ENCODE measurements at places on chromosomes 7 and 10.

- no peak for DNase-seq
These were observed 5.4 kb downstream of the NYAP1 start for GRCh38 chr7:100489121-100489520.

DNA sequence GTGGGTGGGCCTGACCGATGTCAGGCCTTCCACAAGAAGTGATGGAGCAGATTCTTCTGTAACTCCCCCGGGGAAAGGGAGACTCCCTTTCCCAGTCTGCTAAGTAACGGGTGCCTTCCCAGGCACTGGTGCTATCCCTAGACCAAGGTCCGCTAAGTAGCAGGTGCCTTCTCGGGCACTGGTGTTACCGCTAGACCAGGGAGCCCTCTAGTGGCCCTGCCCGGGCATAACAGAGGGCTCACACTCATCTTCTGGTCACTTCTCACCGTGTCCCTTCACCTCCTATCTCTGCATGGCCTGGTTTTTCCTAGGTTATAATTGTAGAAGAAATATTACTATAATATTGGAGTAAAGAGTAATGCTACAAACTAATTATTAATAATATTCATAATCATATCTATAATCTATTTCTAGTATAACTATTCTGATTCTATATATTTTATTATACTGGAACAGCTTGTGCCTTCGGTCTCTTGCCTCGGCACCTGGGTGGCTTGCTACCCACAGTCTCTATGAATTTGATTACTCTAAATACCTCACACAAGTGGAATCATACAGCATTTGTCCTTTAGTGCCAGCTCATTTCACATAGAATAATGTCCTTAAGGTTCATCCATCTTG lies 1378.7 kb downstream of the XPNPEP1 start:
- DNase-seq, result no peak

DNA sequence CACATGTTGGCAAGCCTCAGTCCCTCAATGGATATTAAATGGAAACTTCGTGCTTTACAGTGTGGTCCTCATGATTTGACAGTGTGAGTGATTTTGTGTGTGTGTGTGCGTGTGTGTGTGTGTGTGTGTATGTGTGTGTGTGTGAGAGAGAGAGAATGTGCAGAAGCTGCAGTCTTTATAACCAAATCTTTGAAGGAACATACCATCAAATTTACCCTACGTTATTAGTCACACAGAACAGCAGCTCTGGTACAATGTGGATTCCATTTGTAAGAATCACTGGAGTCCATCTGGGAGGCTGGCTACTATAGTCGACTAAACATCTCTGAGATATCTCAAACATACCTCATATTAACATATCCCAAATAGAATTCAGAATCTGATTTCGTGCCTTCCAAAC lies 928.0 kb upstream of the POT1 start:
- DNase-seq, result no peak

GRCh38 chr10:69340695-69341094 lies 62.4 kb downstream of the HK1 start:
- no peak for DNase-seq

DNA sequence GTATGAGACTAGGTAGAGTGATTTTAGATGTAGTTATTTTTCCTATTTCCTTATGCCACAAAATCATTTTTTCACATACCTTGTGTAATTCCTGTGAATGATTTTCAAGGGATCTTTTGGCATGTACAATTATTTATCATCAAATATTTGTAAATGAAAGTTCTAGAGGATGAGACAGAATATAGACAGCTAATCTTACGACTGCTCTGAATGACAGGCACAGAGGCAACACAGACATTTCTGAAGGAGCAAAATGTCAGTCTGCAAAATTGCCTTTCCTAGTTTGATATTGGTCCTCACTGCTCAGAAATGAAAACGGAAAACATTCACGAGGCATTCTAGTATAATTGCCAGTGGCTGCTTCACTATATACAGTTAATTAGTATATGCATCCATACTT lies 810.6 kb upstream of the C7orf33 start:
- DNase-seq, result no peak

DNA sequence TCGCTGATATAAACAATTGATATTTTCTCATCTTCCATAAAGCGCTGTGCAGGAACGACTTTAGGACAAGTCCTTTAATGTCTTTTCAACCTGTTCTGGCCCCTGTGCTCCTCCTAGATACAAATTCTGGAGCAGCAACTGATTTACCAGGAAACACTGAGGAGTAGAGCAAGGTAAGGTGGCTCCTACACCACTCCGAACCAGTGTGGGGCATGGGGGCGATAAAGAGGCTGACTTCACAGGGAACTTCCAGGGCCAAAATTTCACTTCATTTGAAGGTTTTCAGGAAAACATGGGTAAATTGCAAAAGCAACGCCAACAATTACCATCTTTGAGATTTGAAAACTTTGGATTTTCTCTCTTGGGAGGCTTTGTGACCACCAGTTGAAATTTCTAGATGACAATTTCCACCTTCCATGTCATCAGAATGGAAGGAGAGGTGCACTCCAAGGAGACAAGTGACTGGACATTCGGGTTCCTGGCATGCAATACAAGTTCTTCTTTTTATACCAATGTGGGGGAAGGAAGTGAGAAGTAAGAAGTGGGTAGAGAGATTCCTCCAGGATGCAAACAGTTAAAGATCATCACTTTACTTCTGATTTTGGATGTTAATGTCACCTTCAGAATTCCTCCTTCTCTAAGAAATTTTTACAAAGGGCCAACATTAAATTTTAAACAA lies 118.5 kb downstream of the FAM107B start:
- no peak for DNase-seq

GRCh38 chr10:64468219-64468618 lies 947.0 kb downstream of the REEP3 start:
- no peak for DNase-seq

- DNase-seq, result no peak
These were observed at the start of gene MYO3A for GRCh38 chr10:25933653-25934608. MYO3A (plus strand) TSS chr10:25934229; CDS start chr10:25952111, 17,882 bp downstream.

DNA sequence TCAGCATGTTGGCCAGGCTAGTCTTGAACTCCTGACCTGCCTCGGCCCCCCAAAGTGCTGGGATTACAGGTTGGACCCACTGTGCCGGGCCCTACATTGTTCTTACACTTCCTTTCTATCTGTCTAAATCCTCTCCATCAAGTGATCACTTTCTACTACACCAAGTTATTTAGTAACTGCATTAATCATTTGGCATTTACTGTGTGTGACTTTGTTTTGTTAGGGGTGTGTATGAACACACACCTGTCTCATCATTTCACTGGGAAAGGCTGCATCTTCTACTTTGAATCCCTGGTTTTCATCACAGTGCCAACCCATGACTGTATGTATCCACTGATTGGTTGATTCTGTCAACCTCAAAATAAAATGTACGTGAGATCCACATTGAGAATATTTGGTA lies 23.0 kb upstream of the CCDC71L start:
- no peak for DNase-seq

DNA sequence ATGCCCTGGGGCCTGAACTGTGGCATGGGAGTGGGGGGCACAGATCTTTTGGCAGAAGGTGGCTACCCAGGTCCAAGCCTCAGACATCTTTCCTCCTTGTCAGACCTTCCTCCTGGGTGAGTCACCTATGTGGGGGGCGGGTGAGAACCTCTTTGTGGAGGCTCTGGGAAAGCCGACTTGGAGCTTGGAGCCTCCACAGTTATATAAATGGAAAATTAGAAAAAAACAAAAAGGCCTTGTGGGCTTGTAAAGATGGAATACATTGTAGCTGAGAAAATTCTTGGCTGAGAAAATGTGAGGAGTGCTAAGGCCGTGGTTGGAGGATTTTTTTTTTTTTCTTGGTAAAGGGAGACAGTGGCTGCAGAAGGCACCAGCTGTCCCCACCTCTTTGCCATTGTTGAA lies 292.5 kb downstream of the CCDC3 start:
- no peak for DNase-seq

GRCh38 chr7:22571766-22572165 lies 71.8 kb upstream of the STEAP1B start:
- DNase-seq, result no peak

DNA sequence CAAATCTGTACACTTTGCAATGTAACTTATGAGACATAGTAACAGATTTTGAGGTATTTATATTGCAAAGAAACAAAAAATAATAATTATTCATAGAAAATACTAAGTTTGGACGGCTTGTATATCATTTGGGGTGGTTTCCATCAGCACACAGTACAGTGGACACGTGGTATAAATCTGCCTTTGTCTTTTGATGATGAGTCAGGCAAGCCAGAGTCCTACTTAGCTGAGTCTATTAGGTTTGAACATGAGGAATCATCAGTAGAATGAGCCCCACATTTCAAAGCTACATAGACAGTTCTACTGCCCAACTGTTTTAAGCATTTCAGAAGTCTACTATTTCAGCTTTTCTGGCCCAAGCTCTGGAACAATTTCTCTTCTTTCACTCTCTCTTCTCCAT lies 803.2 kb downstream of the PHTF2 start:
- DNase-seq, result no peak

- no peak for DNase-seq
These were observed 254.3 kb downstream of the ELFN1 start for GRCh38 chr7:1924258-1924817.
